Thyroid gland (tissue), 4 donors: ENCODE measurements at places on chromosomes 13 and 19. TPM values are rescaled to one million over a fixed set of nuclear protein-coding genes. Genes with fewer than 3 reads are reported as not detected.

GRCh38 chr13:40333226-40333625 is 333.2 kb downstream of the FOXO1 start:
- DNase-seq = no peak

DNA sequence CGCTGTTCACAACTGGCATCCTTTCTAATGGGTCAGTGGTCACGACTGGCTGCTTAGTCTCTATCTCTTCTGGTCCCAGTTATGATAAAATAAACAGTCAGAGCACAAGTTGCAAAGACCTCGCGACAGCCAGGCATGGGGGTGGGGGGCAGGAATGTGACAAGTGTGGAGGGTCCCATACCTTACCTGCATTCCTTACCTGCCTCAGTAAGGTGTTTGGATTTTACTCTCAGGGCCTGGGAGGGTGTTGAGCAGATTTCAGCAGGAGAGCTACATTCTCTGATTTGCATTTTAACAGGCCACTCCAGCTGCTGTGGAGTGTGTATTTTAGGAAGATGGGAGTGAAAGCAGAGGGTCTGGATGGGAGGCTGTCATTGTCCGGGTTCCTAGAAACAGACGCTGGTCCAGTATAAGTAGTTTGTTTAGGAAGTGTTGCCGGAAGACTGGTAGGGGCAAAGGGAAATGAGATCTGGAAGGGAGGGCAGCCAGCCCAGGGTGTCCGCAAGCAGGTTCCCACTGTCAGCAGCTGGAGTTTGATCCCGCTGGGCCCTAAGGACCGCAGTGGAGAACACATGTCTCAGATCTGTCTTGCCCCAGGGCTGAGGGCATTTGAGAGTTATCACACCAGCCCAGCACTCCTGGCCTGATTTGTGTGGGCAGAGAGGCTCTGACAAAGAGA is 920.0 kb downstream of the UQCRFS1 start:
- no peak for DNase-seq

DNA sequence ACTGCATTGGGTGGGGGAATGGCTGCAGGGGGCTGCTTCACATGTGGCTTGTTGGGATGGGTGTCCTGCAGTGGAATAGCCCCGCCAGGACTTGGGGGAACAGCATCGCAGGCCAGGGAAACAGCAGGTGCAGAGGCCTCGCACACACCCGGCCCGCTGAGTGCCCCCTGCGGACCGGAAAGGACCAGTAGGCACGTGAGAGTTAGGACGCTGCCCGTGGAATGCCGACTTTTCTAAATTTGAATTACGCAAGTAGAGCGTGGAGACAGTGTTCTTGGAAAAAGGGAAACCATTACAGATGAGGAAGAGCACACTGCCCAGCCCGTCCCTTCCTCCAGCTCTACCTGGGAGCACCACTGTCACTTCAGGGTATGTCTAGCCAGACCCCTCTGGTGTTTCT is 11.5 kb downstream of the DNM2 start:
- DNase-seq = no peak

DNA sequence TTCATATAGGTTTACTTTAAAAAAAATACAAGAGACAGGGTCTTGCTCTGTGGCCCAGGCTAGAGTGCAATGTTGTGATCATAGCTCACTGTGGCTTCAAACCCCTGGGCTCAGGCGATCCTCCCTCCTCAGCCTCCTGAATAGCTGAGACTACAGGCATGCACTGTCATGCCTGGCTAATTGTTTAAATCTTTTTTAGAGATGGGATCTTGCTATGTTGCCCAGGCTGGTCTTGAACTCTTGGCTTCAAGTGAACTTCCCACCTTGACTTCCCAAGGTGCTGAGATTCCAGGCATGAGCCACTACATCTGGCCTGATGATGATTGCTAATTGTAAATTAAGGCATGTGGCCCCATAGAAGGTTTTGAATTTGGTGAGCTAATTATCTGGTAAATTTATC is 35.4 kb upstream of the ADGRE1 start:
- no peak for DNase-seq

- no peak for DNase-seq
Measured at GRCh38 chr19:732148-733069, 18.5 kb upstream of the MISP start.

GRCh38 chr19:32798201-32798600 is 71.4 kb downstream of the SLC7A9 start:
- no peak for DNase-seq

GRCh38 chr19:53908106-53908934 is 758 bp upstream of the CACNG7 start:
- DNase-seq = peak; percentile 2

Gene RDH8
- not detected for total RNA-seq

Gene CLEC4M
- not detected for total RNA-seq

Gene HSPB6
- 23.9 TPM for total RNA-seq

Gene TMEM161A
- total RNA-seq = 31.4 TPM

Gene KLK15
- total RNA-seq = 0.81 TPM
